ENCODE measurements at places on chromosomes 2 and 18.

DNA sequence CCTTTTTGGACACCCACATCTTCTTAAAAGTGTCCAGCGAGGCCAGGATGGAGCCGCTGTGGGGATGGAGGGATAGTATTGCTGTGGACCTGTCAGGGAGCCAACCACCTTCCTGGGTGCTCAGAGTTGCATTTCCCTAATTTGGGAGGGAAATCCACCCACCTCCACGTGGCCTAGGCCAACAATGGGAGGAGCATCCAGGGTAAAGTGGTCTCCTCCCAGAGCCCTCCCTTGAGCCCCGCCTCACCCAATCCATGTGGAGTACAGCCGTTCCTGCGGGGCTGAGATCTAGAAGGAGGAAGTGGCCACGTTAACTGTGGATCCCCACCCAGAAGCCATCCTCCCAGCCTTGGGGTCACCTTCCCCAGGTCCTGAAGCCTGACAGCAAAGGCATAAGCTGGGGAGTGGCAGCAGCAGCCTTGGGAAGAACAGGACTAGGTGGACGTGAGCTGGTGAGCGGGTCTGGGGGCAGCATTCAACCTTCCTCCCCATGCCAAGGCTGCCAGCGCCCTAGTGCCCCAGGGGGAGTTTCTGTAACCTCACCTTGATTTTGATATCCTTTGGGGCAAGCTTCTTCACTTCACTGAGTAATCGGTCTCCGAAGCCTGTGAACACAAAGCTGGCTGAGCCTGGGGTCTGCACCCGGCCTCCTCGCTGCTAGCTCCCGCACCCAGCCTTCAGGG lies 6.8 kb downstream of the ACTR1B start:
- DNase-seq = no peak

GRCh38 chr2:25222477-25223121 lies 54.2 kb upstream of the POMC start:
- no peak for DNase-seq

DNA sequence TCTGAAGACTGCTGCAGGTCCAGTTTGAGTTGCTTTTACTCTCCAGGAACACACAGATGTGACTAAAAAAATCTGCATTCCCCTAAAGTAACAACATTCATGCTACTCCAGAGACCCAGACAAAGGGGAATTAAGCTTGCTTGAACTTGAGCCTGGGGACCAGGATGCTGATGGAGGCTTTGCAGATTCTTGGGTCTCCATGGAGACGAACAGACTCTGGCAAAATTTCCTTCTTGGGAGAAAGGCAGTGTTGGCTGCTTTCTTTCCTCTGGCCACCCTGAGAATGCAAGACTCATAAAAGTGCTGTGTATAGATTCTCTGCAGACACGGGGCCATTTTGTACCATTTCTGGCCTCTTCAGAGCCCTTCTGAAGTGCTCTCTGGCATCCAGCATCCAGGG lies 112.0 kb downstream of the ACTR3 start:
- no peak for DNase-seq

GRCh38 chr2:215672406-215672805 lies 236.5 kb upstream of the FN1 start:
- DNase-seq = no peak

GRCh38 chr2:215542690-215543089 lies 106.8 kb upstream of the FN1 start:
- no peak for DNase-seq

DNA sequence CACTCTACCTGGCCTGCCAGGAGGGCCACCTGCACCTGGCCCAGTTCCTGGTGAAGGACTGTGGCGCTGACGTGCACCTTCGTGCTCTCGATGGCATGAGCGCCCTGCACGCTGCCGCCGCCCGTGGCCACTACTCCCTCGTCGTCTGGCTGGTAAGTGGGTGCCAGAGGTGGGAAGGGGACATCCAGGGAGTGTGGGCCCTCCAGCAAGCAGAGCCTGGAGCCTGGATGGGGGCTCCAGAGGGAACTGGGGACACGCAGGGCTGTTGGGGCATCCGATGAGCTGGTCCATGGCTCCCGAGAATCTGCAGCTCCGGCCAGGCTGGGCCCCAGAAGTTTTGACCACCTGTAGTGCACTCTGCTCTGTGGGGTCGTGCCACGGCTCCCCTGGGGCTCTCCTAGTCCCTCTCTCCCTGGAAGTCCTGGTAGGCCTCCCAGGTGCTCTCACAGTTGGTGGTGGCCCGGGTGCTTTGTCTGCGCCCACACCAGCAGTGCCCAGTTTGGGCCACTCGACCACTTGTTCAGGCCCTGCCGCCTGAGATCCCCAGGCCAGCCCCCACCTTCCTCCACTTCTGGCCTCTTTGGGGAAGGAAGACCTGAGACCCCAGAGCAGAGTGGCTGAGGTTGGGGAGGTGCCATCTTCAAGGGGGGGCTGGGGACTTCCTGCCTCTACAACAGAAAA lies 4.7 kb downstream of the ESPNL start:
- DNase-seq = no peak

- no peak for DNase-seq
Observed at GRCh38 chr2:189287982-189288521, 108.5 kb upstream of the COL5A2 start.

GRCh38 chr2:201680743-201681142 lies 17.7 kb downstream of the MPP4 start:
- no peak for DNase-seq

DNA sequence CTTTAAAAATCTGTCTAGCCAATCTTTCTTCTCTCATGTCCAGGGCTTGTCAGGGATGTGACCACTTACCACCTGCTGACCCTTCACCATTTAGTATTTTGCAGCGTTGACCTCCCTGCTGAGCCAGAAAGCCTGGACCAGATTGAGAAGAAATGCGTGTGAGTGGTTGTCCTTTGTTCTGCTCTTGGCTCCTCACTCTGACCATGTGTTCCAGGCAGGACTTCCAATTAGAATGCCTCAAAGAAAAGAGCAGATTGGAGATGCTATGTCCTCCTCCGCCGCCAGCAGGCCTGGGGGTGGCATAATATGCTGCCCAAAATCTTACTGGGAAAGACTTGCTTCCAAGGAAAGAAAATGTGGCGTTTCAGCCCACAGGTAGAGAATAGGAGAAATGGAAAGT lies 894.1 kb downstream of the SLC4A3 start:
- no peak for DNase-seq

GRCh38 chr2:46902465-46902864 lies 13.1 kb downstream of the MCFD2 start:
- DNase-seq = no peak

GRCh38 chr2:181686576-181687185 lies 6.4 kb upstream of the NEUROD1 start:
- no peak for DNase-seq

DNA sequence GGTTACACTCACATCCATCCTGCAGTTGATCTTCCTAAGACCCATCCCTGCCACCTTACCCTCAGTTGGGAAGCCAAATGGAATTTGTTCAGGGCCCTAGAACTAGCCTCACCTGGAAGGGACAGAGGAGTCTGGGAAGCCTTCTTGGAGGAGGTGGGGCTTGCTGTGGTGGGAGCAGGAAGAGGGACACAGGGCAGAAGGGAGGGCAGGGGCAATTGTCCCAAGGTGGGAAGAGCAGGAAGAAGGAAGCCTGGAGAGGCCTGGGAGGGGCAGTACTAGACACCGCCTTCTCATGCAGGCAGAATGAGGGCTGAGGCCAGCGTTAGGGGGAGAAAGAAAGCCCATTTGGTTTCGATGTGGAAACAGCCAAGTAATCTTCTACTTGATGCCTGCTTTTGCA lies 34.1 kb upstream of the ASPRV1 start:
- no peak for DNase-seq

DNA sequence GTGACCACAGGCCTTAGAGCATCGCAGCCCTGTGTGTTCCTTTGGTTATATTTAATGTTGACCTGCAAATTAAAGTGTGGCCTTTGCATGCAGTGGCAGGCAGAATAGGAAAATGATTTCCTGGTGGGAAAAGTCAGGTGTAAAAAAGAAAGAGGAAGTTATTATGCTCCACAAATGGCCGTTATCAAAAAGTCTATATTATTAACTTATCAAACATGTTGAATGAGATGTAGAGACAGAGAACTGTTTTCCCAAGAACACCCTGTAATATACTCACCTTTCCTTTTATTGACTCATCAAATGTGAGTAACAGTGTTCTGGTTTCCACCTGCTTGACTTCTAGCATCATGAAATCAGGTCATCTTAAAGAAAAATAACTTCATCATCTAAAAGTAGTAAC lies 35.3 kb downstream of the MEIS1 start:
- DNase-seq = no peak

DNA sequence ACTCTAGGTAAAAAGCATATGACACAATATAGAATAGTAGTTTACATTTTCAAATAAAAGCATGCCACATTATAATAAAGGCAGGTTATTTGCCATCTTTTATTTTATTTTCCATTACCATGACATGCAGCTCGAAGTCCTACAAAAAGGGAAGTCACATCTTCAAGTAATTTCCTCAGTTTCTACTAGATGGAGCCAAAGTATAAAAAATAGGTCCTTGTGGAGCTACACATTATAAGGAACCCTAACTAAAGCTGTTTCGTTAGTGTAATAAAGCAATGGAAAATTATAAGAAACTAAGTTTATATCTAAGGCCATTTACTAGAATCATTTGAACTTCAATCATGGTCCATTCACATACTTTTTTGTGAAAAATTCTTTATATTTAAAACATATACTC lies 674.5 kb downstream of the KCNJ3 start:
- no peak for DNase-seq

- DNase-seq = no peak
Observed at GRCh38 chr2:105629634-105630033, 115.1 kb upstream of the NCK2 start.

- no peak for DNase-seq
Observed at GRCh38 chr2:151165105-151165684, 96.5 kb downstream of the RBM43 start.

DNA sequence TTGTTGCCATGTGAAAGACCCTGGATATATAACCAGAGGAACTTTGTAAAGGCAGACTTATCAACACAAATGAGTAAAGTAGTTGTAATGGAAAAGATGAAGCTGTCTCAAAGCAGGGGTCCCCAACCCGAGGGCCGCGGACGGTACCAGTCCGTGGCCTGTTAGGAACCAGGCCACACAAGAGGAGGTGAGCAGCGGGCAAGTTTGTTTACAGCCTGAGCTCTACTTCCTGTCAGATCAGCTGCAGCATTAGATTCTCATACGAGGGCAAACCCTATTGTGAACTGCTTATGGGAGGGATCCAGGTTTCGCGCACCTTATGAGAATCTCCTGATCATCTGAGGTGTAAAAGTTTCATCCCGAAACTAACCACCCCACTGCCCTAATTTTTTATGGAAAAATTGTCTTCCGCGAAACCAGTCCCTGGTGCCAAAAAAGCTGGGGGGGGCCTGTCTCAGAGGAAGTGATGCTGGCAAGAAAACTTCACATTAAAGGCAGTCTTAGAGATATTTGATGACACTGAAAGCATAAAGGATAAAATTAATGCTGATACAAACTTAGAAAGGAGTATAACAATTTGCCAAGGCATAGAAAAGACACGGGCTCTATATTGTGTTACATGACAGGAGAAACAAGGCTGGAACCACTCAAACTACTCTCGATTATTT lies 57.5 kb upstream of the MSTN start:
- DNase-seq = no peak

- DNase-seq = no peak
Observed at GRCh38 chr18:50240080-50240563, 26.2 kb downstream of the CFAP53 start.

- DNase-seq = peak; percentile 10
Observed at GRCh38 chr18:5238371-5238976, 41.4 kb upstream of the AKAIN1 start.

GRCh38 chr2:235563056-235563910 lies 69.4 kb downstream of the AGAP1 start:
- no peak for DNase-seq
